Stimulated activated CD8-positive, alpha-beta memory T cell treated with anti-CD3 and anti-CD28 coated beads, Interleukin-7, amount 100 ng/mL, for 24 hours (primary cell): ENCODE measurements at places on chromosomes 4 and X.
A peak's percentile ranks its signal among the peaks of the same experiment; 100 is the strongest.

DNA sequence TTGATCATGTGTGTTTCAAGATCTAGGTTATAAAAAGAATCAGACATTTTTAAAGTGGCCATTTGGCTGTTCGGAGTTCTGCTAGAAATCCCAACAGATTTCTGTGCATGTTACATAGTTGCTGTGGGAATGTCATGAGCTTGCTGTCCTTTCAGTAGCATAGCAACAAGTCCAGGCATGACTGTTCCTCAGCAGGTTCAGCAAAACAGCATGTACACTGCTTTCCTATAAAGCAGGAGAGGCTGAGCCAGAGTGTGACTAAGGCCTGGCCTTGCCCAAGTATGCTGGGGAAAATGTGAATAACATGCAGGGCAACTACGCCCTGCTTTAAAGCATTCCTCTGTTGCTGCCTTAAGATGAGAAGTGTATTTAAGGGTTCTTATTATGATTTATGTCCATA lies 217.1 kb upstream of the SMIM31 start:
- DNase-seq: no peak

DNA sequence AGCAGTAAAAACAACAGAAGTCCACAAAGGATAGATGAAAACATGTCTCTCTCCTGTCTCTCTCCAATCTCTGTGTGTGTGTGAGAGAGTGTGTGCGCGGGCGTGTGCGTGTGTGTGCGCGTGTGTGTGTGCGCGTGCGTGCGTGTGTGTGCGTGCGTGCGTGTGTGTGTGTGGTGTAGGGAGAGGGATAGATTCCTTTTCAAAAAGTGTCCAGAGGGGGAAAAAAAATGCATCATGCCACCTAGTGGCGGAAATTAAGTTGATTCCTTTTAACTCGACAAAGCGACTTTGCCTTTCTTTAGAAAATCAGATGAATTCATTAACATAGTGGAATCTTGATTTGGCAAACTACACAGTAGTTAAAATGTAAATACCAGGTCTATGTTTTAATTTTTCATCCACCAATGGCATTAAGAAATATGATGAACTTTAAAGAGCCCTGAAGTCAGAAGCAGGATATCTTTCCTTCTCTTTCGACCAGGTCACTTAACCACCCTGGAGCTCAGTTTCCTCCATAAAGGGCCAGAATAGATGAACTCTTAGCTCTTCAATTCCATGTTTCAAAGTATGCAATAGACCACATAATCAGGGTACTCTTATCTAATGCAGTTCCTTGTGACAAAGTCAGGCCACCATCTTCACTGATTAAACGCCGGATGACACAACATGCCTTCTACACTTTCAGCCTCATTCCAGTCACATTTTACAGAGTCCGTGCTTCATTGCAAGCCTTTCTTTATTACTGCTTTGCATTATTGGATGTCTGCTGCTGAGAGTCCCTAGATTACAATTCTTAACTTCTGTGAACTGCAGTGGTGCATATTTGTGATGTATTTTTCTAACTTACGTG lies 162.8 kb downstream of the FBXO8 start:
- DNase-seq: no peak

- no peak for DNase-seq
Observed at GRCh38 chr4:6734165-6734786, 18.3 kb downstream of the BLOC1S4 start.

DNA sequence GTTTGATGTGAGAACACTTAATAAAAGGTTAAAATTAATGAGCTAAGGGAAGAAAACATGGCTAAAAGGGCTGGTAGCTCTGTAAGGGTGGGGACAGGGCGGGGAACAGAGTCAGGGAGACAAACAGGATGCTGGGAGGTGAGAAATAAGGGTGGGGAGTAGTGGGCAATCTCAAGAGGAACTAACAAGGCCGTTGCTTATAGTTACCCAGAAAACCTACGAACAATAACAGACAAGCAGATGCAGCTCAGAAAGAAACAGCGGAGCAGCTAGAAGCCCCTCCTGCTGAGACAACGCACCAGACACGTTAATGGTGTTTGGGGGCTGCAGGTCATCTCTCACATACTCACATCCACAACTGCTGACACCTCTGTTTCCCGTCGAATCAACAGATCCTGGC lies 9.7 kb upstream of the KLF3 start:
- DNase-seq: no peak

DNA sequence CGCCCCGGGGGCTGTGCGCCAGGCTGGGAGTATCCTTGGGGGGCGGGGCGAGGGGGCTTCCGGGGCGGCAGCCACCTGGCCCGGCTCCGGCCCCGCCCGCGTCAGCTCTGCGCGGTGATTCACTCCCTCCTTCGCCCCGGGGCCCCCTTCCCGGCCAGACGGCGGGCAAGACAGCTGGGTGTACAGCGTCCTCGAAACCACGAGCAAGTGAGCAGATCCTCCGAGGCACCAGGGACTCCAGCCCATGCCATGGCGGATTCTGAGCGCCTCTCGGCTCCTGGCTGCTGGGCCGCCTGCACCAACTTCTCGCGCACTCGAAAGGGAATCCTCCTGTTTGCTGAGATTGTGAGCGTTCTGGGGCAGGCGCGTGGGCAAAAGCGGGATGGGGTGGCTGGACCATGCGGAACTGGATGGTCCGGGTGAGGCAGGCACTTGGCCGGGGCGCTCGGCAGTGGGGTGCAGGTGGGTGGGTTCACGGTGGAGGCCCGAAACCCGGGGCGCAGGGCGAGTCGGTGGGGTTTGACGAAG lies at the start of gene PLP2:
Gene PLP2 (plus strand): TSS at position 147 of the 528 bp plus-strand sequence. CDS start 103 bp downstream, at position 250.
- peak; percentile 34 for DNase-seq

DNA sequence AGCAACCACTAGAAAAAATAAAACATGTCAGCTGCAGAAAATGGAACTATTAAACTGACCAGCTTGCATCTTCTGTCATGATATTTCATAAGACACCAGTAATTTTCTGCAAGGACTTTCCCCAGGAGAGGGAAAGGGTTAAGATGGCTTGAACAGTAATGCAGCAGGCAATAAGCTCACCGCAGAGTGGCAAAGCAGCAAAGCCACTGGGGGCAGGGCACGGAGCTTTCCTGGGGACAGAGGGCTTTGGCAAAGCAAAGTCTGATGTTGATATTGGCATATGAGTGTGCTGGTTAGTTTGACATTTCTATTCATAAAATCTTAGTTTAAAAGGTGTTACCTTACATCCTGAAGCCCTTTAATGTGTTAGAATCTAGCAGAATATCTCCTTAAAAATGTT lies 55.1 kb upstream of the NAP1L5 start:
- no peak for DNase-seq

DNA sequence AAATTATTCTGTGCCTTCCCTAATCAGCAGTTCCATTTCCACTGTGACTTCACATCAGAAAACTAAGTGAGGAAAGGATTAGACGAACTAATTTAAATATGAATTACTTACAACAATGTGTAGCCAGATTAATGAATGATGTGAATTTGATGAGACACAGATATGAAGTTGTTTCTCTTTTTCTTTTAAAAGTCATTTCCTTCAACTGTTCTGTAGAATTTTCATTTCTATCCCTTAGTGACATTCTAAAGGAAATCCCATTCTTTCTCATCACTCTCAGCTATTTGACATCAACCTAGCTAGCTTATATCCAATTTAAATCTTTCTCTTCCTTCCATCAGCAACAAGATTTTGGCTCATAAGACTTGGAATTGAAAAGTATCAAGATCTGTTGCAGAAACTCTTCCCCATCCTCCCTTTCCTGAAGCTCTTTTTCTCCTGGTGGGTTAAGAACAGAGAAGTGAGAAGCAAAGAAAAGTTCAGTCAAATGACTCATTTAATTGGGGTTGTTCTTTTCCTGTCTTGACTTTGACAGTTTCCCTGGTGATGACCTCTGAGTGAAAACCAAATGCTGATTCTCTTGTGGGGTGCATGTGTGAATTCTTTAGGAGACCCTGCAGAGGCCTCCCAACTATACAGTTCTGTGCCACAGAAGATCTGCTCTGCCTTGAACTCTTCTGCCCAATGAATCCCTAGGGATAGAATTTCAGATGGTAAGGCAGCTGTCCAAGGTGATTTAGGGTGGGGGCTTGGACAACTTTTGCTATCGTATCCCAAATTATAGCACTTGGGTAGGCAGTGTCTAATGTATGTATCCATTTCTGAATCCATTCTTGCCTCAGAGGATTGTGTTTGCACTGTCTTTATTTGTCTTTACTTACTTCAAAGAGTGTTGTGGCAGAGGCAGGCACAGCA lies 232.5 kb upstream of the GPRIN3 start:
- no peak for DNase-seq

- no peak for DNase-seq
Observed at GRCh38 chrX:56130031-56130430, 102.1 kb upstream of the KLF8 start.

DNA sequence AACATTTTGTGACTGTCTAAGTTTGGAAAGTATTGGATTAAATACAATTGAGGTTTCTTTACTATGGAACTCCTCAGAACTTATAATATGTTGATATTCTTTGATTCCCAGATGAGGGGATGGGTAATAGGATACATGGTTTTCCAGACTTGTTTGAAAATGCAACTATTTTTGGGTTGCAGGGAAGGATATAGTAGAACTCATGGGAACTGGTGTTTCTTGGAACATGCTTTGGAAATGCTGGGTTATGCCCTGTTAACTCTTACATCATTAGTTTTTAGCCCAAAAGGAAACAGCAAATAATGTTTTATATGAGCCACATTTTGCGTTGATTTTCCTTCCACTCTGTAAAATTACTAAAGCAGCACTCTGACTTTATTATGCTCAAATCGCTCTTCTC lies 41.9 kb downstream of the HPF1 start:
- DNase-seq: no peak

DNA sequence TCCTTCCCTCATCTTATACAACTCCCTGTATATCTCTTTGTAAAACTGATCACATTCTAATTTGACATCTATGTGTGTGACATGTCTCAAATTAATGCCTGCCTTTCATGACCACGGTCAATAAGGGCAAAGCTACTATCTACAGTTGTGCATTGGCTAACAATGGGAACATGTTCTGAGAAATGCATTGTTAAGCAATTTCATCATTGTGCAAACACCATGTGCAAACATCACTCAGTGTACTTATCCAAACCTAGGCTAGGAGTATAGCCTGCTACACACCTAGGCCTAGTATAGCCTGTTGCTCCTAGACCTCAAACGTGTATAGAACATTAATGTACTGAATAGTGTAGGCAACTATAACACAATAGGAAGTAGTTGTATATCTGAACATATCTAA lies 95.0 kb downstream of the BANK1 start:
- DNase-seq: no peak

DNA sequence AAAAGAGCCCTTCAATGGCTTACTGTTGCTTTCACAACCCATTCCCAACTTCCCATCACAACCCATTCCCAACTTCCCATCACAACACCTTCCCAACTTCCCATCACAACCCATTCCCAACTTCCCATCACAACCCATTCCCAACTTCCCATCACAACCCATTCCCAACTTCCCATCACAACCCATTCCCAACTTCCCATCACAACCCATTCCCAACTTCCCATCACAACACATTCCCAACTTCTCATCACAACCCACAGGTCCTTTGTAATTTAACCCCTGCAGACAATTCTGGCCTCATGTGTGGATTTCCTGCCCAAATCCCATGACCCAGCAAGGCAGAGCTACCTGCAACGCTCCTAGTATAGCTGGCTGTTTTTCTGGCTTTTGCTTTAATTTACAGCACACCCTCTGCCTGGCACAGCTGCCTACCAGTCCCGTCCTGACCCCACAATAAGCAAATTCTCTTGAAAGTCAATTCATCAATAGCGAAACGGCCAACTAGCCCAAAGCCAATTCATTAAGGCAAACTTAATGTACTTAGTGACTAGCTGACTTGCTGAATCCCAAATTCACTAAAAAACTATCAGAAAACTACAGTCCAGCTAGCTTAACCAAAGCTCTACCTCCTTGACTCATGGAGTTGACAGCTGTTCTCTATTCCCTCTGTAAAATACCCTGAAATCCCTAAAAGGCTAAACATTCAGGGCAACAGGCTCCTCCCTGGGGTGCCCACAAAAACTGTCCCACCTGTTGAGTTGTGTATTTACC lies 75.6 kb downstream of the AFAP1 start:
- no peak for DNase-seq

GRCh38 chr4:138688408-138689085 lies 327.0 kb upstream of the NOCT start:
- no peak for DNase-seq

GRCh38 chr4:14064984-14065383 lies 437.5 kb upstream of the BOD1L1 start:
- no peak for DNase-seq

- no peak for DNase-seq
Observed at GRCh38 chr4:154384012-154384411, 107.6 kb downstream of the DCHS2 start.

- DNase-seq: no peak
Observed at GRCh38 chr4:128591482-128591881, 218.0 kb upstream of the JADE1 start.

GRCh38 chr4:19657856-19658255 lies 593.8 kb upstream of the SLIT2 start:
- DNase-seq: no peak

DNA sequence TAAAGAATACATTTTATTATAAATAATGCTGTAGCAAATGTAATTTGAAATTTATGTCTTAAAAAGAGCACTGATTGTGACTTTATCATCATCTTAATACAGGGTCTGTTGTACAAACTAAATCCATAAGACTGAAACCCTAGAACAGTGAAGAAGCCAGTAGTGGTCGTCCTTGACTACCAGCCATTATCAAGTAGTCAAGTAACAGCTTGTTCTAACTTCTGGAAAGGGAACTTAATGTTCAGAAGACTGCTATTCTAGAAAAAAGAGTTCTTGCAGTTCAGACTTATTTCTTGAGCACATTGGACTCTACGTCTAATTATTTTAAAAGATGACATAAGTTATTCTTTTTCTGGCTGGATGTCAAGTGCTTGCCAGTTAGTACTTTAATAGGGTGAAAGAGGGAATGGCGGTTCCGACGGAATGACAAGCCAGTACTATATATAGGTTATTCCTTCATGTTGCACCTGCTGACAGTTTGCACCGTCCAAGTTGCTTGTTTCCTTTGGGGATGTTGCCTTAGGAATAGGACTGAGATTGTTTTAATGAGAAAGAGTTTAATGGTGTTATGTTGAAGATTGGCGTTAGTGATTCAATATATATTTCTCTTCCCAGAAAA lies 109.9 kb downstream of the RAPGEF2 start:
- no peak for DNase-seq

GRCh38 chr4:84573385-84574068 lies 9.4 kb upstream of the CDS1 start:
- no peak for DNase-seq

- no peak for DNase-seq
Observed at GRCh38 chr4:112185334-112185733, 40.1 kb downstream of the FAM241A start.

GRCh38 chrX:154135458-154136229 lies 8.4 kb upstream of the OPN1LW start:
- DNase-seq: no peak

- DNase-seq: no peak
Observed at GRCh38 chr4:98557194-98557892, 101.1 kb downstream of the TSPAN5 start.
